ENCODE measurements at places on chromosomes 3 and 15.

GRCh38 chr3:52025453-52025852 is 29.8 kb upstream of the RPL29 start:
- DNase-seq = no peak

DNA sequence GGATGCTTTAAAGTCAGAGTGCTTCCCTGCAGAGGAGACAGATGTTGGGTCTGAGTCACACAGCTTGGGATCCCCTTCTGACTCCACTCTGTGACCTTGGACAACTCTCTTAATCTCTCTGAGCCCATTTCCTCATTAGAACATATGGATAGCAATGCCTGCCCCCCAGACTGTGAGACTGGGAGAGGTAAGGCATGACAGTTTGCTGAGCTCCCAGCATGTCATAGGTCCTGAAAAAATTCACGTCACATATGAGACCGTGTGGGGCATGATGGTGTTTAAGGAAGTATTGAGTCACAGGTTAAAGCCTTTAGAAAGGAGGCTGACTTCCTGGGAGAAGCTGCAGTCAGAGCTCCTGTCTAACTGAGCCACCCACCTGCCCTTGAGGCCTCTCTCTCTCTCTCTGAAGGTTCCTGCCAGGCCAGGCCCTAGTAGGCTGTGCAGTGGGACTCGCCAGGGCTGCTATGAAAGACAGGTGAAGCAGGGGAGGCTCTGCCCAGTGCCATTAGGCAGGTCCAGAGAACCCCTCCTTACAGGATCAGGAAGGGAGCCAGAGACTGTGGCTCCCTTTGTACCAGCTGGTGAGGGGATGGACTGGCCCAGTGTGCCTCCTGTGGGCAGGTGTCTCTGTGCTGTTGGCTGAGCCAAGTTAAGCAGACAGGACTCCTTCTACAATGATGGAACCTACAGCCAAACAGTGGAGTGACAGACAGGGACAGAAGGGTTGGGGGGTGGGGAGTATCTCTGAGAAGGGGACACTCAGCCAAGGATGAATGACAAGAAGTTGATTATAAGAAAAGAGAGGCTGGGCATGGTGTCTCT is 19.5 kb upstream of the DOCK3 start:
- DNase-seq = no peak

DNA sequence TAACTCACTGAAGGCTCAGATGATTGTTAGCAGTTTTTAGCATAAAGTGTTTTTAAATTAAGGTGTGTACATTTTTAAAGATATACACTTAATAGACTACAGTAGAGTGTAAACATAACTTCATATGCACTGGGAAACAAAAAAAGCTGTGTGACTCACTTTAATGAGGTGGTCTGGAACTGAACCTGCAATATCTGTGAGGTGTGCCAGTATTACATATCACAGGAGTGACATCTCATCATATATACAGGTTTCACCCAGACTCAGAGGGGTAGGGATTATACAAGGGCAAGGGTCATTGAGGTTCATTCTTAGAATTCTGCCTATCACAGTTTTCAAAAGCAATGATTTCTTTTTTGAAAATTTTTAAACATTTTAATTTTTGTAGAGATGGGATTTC is 7.3 kb upstream of the SNRK start:
- DNase-seq = no peak

GRCh38 chr3:47577583-47578118 is 1.0 kb downstream of the CSPG5 start:
- peak; percentile 51 for DNase-seq

GRCh38 chr3:79063624-79064023 is 704.2 kb downstream of the ROBO1 start:
- no peak for DNase-seq

- DNase-seq = peak; percentile 79
Measured at GRCh38 chr15:26891448-26892181, 24.8 kb downstream of the GABRA5 start.

GRCh38 chr3:174540116-174540908 is 318.8 kb upstream of the NAALADL2 start:
- DNase-seq = no peak

DNA sequence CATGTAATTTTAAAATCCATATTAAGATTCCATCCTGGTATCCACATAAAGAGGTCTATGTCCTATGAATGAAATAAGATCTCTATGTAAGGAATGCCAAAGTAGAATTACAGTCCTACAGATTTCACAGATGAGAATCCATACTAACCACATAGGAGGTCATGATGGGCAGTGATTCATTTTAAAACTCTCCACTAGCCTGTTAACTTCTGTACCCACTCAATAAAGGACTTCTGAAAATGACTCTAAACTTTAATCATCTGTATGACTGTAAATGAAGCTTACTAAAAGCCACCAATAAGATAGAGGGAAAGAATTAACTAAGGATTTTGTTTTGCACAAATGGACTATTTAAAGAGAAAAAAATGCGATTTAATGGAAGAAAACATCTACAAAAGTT is 28.7 kb downstream of the MORC1 start:
- no peak for DNase-seq

All from GM03348 (cell line).